ENCODE measurements at places on chromosomes 3 and 15.

DNA sequence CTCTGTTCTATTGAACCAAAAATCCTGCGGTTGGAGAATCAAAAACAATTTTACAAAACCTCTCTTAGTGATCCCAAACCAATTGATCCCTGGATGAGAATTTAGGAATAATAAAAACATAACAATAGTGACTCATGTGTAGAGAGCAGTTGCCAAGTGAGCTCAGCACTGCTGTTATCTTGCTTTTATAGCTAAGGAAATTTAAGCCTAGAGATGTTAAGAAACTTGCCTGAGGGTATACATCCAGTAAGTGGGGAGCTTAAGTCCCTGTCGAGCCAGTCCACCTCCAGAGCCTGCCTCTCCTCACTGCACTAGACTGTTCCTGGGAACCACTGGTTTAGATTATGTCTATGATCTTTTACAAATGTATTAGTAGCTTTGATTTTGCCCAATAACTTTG, 358.4 kb upstream of the LMCD1 start:
- no peak for DNase-seq

DNA sequence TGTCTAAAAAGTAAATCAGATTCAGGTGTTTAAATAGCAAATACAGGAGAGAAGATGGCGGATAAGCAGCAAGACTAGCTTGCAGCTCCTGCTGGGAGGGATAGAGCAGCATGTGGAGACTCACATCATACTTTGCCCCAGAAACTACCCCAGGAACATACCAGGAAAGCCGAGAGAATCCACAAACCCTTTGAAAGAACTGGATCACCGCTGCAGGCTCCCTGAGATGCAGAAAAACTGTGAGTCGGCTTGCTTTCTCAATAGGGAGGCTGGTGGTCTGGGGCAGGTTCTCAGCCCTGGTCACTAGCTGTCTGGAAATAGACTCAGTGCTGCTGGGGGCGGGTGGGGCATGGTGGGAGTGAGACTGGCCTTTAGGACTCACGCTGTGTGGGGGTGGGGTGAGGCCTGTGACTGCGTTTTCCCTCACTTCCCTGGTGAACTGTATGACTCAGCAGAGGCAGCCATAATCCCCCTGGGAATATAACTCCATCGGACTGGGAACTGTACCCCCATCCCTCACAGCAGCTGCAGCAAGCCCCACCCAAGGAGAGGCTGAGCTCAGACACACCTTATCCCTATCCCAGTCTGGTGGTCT, 142.8 kb downstream of the CNTN6 start:
- DNase-seq = no peak

- DNase-seq = no peak
Observed at GRCh38 chr3:46575577-46576222, 9.6 kb upstream of the LRRC2 start.

GRCh38 chr15:69713726-69714559, 261.3 kb downstream of the RPLP1 start:
- DNase-seq = peak; percentile 77

DNA sequence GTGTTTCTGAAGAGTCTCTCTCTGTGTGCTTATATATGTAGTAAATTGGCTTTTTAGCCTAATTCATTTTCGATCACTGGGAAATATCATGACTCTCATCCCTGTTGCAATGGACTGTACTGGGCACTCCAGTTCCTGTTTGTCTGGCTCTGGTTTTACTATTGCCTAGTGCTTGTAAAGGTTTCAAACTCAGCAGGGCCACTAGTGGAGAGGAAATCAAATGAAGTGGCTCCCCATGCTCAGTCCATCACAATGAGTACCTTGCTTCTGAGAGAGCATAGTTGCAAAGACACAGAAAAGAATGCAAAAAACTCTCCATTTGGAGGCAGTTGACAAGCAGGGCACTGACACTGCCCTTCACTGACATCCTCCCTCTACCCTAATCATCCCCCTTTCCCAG, 167.8 kb downstream of the TAFA4 start:
- no peak for DNase-seq

GRCh38 chr3:195134431-195134830, 136.5 kb downstream of the XXYLT1 start:
- DNase-seq = no peak

GRCh38 chr3:157073810-157074209, 86.1 kb downstream of the CCNL1 start:
- no peak for DNase-seq

GRCh38 chr3:5186089-5186857, 1.2 kb upstream of the EDEM1 start:
- DNase-seq = no peak

DNA sequence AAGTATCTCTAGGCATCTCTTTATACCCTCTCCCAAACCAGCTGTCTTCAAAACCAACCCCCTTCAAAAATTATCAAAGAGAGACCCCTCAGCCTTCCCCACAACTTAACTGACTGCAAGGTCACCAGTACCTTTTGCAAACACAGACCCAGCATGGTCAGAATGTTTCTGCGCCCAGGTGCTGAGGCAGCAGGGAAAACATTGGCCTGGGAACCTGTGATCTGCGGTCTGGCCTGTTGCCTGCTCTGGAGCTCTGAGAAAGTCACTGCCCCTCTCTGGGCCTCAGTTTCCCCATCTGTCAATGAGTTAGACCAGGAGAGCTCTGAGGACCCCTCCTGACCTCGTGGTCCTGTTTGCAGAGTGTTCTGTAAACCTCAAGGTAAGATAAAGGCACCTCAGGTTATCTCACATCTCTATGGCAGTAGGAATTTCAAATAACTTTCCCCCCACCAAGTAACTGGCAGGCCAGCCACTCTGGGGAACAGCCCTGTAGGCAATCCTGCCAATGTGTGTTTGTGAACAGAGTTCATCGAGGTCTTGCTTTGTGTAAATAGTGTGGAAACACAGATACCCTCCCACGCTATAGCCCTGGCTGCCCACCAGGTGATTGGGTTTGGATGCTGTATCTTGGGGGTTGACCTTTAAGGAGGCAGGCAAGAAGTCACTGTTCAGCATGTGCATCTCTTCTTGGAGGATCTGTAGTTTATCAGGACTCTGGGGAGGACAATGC, 50.0 kb upstream of the SMAD6 start:
- DNase-seq = no peak

DNA sequence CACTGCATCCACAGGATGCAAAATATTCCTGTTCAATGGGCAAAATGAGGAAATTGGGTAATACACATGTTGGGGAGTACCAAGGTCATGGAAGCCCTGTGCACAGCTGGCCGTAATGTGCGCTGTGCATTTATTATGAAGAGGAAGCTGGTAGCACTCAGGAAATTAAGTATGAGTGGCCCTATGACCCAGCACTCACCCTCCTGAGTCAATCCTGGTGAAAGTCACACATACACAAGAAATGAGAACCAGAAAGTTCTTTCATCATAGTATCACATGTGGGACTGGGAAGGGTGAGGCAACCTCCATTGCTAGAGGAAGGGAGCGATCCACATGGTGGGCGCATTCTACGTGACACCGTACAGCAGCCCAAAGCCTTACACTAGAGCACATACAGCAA, 11.4 kb upstream of the PRR20G start:
- no peak for DNase-seq

- no peak for DNase-seq
Observed at GRCh38 chr3:153621953-153622352, 459.9 kb downstream of the RAP2B start.

DNA sequence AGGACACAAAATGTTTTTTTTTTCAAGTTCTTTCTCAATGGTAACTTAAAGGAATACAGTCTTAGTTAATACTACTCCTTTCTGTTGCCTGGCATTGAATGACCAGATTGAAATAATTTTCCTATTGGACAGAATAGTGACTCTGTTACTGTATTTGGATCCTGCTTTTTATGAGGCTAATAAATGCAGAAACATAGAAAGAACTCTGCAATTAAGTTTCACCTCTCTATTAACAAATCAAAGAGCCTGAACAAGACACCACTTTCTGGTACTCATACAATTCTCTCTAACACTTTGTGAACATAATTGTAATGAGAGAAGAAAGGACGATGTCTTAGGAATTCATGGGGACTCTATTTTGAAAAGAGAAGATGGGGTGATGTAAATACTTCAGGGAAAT, 308.4 kb upstream of the ROBO2 start:
- no peak for DNase-seq

DNA sequence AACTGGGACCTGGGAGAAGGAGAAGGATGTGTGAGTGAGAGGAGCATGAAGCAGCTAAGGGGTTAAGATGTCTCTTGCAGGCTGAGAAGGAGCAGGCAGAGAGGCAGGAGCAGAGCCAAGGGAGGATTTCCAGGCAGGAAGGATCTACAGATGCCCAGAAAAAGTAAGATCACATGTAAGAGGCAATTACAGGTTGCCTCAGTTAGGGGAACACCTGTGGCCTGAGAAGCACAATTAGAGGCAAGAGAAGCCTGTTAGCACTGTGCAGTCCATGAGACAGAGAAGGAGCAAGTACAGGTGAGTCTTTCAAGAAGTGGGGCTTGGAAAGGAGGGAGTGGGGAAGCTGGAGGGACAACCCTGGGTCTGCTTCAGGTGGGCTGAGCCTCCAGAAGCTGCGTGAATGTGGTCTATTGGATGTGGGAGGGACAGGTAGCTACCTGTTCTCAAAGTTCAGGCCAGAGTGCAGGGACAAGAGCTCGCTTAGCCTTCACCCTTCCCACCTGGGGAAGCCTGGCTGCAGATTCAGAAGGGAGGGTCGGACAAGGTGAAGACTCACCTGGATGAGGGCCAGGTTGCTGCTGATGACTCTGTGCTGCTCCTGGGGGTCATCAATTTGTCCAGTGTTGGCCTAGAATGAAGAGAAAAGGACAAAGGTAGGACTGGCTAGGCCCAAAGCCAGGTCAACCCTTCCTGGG, 50.7 kb downstream of the SLC41A3 start:
- no peak for DNase-seq

DNA sequence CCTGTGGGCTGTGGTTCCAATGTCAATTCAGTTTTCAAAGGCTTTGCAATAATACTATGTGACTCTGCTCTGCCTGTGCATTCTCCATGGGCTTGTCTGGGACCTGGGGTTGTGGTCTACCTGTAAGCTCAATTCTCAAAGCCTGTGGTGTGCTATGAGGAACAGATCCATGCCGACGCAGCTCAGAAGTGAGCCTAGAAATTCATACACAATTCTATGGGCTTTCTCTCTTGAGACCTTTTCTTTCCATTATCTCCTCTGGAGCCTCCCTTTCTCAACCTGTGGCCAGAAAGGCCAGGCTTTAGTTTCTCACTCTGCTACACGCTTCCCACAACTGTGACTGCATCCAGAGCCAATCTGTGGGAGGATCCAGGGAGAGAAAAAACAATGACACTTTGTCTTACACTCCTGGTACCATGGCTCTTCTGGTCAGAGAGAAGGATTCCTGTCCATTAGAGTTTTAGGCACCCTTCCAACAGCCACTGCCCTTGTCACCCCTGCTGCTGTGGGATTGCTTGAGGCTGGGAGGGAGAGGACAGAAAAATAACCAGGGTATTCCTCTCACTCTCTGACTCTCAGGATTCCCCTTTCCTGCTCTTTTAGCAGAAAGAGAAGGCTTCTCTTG, 34.1 kb upstream of the KLF13 start:
- no peak for DNase-seq
